Kidney tubule cell (primary cell): ENCODE measurements at places on chromosomes 3 and 15.

DNA sequence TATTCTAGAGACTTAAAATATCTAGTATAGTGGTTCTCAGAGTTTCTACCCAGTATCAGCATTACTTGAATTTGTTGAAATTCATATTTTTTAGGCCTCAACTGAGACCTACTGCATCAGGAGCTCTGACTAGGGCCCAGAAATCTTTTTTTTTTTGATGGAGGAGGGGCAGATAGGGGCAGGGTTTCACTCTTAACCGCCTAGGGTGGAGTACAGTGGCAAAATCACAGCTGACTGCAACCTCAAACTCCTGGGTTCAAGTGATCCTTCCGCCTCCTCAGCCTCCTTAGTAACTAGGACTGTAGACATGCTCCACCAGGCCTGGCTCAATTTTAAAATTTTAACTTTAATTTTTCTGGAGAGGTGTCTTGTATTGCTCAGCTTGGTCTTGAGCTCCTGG lies 36.6 kb downstream of the CHD2 start:
- DNase-seq: no peak

- no peak for DNase-seq
Observed at GRCh38 chr3:196314597-196314996, 3.4 kb downstream of the DYNLT2B start.

DNA sequence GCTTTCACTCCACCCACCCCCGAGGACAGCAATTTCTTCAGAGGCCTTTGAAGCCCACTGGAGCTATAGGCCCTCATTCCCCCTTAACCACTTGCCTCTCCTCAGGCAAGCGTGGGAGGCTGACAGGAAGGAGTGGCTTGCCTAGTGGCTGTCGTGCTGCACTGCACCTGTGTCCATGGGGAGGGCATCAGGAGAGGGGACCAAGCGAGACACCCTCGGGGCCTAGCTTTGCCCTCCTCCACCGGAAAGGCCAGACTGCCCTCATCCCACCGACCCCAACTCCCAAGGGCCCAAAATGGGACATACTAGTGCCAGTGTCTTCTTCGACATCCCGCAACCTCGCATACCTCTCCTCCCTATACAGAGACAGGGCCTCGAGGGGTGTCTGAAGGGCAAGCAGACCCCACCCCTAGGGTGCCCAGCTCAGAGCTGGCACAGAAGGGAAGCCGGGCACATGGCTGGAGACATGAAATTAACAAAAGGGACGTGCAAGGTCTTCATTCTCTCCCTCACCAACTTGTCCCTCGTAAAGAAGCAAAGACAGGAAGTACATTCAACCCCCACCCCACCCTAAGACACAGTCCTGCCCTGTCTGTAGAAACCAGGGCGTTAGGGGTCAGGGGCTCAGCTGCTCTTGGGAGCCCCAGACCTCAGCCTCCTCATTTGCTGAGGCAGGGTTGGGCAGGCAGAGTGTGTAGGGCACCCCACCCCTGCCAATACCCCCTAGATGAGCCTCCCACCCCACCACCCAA lies 24.3 kb downstream of the VIPR1 start:
- no peak for DNase-seq

GRCh38 chr3:56205406-56205805 lies 262.9 kb downstream of the ERC2 start:
- no peak for DNase-seq

DNA sequence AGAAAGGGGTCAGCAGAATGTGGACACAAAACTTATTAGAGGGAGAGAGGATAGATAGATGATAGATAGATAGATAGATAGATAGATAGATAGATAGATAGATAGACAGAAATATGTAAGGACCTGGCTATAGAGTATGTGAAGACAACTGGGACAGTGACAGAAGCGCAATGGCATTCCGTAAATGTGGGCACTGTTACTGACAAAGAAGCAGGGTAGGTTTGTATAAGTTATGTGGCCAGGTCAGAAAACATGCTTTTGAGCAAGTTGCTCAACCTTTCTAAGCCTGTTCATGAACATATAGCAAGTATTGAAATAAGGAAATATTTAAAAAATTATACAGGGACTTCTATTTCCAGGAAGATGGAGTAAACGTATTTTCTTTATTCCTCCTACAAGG lies 17.3 kb upstream of the SNTN start:
- DNase-seq: no peak

GRCh38 chr15:53469422-53469821 lies 290.0 kb downstream of the WDR72 start:
- DNase-seq: no peak

DNA sequence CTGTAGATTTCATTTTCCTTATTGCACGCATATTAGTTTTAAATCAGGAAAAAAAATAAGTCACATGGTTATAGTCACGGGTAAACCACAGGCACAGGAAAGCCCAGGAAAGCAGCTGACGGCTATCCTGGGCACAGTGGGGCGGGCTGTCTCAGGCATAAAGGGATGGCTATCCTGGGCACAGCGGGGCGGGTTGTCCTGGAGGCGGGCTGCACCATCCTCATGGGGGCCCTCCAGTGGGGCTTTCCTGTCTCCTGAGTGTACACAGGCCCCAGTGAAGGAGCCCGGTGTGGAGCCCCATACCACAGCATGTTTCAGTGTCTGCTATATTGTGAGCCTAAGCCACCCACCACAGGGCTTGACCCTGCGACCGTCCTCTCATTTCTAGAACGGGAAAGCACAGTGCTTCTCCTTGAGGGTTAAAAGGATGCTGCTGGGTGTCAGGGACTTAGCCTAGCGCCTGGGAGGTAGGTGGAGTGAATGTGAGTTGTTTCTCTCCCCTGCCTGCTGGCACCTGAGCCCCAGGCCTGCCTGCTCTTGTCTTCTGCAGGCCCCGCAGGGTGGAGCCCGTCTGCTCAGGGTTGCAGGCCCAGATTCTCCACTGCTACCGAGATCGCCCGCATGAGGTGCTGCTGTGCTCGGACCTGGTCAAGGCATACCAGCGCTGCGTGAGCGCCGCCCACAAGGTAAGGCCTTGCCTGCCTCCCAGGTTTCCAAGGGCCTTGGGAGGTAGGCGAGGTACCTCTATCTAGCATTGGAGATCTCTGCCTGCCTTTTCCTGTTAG lies 25.9 kb upstream of the PLXNA1 start:
- DNase-seq: no peak

GRCh38 chr3:84440291-84440690 lies 518.5 kb upstream of the CADM2 start:
- DNase-seq: no peak

DNA sequence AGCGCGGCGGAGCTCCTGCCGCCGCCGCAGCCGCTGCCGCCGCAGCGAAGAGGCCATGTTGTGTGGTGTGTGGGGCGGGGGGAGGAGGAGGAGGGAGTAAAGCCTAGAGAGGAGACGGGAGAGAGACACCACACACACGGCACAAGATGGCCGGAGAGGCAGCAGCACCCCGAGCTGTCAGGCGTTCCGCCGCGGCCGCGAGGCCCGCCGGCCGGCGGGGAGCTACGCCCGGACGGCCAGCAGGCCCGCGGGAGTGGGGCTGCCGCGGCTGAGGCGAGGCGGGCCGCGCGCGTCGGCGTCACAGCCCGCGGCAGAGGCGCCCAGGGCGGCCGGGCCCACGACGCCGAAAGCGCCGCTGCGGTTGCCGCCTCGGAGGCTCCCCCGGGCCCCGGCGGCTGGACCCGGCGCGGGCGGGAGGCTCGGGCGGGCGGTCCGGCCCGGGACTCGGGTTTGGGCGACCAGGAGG lies 17.4 kb upstream of the CHD2 start:
- DNase-seq: no peak

GRCh38 chr3:129195731-129196256 lies 12.1 kb upstream of the CNBP start:
- peak; percentile 86 for DNase-seq

GRCh38 chr15:99993681-99994131 lies 260.5 kb upstream of the LYSMD4 start:
- no peak for DNase-seq
